ENCODE measurements at places on chromosomes 7 and 10.

DNA sequence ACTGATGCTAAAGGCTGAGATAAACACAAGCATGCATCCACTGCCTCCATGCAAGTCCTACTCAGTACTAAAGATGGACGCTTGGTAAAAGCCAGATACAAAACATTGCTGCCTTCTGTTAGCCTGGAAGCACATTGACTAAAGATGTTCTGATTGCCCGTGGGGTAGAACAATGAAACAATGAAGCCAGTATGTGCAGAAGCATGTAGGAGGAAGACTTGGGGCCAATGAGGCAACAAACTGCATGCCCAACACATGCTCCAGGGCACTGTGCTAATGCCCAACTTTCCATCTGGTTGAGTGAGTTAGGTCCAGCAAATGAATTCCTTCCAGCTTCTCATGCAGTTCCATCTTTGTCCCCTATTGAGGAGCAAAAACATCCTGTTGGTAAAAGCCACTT lies 1245.5 kb downstream of the GATA3 start:
- no peak for DNase-seq

DNA sequence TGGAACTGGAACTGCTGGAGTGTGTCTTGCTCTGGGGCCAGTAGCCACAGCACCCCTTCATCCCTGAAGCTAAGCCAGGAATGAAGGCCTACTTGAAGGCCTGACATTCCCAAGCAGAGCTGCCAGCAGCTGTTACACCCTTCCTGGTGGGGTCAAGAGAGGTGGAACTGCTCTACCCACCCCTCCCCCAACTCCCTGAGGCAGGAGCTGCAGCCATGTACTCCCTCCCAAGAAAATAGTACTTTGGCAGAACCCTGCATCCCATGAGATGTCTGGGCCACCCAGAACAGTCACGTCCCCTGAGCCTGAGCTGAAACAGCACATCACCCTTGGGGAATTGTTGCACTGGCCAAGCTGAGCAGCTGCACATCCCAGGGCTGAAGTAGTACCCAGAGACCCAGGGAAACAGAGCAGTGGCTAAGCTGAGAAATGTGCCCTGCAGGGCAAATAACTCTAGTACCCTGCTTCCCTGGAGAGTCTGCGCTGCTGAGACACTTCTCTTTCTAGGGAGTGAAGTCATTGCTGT lies 63.4 kb upstream of the PLA2G12B start:
- no peak for DNase-seq

GRCh38 chr7:45456747-45457524 lies 117.2 kb upstream of the ADCY1 start:
- no peak for DNase-seq

DNA sequence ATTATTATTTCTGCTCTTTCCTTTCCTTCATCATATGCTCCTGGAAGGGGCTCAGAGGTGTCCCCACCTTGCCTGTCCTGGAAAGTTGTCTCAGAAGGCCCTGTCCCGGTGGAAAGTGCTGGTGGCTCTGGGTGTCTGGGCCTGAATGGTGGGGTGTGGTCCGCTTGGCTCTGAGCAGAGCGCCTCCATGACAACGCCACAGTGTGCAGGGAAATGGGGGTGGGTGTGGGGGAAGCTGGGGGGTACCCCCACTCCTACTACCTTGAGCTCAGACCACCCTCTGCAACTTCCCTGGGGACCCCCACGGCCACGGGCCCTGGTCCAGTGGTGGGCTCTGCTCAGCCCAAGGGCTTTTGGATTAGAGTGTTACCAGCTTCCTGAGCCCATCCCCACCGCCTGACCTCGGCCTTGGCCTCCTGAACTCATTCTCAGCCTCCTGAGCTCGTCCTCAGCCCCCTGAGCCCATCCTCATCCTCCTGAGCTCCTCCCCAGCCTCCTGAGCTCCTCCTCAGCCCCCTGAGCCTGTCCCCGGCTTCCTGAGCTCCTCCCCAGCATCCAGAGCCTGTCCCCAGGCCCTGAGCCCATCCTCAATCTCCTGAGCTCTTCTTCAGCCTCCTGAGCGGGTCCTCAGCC lies 106.4 kb upstream of the FAM20C start:
- DNase-seq, result no peak

- DNase-seq, result no peak
Observed at GRCh38 chr10:115801992-115802391, 471.0 kb downstream of the GFRA1 start.

DNA sequence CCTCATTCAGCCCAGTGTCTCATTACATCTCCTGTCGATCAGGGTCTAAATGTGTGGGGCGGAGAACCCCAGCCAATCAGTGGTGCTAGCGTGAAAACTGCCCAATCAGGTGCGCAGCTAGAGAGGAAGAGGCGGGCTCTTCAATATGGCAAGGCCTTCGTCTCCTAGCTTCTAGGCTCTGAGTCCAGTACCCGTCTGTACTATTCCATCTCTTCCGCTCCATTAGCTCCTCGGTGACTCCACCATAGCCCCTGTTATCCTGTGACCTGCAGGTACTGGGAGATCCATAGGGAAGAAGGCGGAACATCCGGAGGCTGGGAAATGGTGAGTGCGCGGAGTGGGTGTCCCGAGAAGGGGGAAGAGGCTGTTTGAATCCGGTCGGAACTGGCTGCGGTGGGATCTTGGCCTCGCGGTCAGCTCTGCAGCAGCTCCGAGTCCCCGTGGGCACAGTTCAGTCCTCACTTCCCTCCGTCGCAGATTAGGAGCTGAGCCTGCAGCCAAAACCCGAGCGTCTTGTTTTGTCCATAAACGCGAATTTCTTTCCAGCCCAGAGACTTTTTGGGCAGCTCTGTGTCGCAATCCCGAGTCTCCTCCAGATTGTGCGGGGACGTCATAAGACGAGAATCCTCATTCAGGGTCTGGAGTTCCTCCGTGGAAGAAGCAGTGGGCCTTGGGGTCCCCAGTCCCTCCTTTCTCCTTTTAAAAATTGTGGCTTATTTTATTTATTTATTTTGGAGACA lies at the start of gene ZNF727:
Gene ZNF727 (plus strand): TSS at position 134 of the 740 bp plus-strand sequence. CDS start 188 bp downstream, at position 322.
- DNase-seq, result no peak

GRCh38 chr10:3040069-3040468 lies 27.3 kb upstream of the PFKP start:
- no peak for DNase-seq

DNA sequence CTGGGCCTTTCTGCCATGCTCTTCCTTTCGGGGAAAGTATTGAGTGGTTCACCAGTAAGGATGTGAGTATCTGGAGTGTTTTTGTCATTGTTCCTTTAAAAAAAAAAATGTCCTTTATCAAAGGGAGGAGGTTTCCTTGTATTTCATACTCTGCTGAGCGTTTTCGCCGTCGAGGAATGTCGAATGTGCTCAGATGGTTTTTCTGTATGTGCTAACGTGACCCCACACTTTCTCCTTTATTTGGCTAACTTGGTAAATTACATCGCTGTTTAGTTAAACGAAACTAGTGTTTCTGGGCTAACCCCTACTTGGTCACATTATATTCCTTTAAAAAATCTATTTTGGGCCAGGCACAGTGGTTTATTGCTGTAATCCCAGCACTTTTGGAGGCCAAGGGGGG lies 45.9 kb downstream of the INPP5A start:
- DNase-seq, result no peak
